ENCODE measurements at places on chromosomes 12 and 14.

DNA sequence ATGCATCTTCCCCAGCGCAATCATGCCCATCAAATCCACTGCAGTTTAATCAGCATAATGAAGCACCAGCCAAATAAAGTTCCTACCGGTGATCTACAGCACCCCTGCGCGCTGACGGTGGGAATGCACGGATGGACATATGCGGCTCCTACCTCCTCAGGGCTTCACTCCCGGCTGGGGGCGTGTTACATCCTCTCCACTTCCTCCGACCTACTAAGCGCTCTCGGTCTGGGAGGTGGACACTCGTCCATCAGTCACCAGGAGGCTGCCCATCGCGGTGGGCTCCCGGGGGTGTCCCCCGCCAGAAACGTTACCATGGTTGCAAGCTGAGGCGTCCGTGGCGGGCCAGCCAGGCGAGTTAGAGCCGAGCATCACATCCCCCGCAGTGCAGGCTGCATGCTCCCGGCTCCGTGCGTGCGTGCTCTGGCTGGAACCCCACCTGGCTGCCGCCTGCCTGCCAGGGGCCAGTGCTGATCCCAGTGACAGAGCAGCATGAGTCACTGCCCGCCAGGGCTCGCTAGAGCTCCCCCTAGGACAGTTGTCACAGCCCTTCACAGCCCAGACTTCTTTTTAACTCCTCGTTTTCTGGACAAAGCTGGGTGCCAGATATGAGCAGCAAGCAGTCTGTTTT lies 73.0 kb downstream of the CIT start:
- DNase-seq: no peak

DNA sequence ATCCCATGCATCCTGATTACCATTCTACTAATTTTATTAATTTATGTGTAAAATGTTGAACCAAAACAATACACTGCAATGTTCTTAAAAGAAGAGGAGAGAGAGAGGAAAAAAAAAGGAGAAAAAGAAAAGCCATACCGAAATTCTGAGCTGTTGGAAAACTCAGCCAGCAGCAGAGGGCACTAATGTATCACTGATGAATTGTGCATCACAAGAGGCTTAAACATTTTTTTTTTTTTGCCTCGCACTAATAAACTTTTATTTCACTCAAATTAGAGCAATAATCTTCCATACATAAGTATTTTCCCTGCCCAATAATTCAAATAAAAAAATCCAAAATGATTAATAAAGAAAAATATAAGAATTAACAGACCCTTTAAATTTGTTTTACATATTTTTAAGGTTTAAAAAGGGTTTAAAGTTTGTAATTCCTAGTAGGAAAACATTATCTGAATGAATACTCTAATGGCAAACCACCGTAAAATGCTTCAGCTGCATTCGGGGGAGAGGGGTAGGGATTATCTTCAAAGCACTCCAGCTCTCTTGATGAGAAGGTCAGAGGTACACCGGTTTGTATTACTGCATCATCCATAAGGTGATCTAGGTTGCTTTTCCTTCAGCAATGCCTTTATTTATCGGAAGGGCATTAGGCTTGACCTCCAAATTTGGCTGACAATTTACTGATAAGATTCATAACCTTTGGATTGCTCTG lies 41.9 kb downstream of the ATP23 start:
- no peak for DNase-seq

GRCh38 chr12:1870086-1870485 lies 48.4 kb downstream of the CACNA2D4 start:
- DNase-seq: no peak

- DNase-seq: no peak
These were observed 921.3 kb downstream of the NRXN3 start for GRCh38 chr14:79091381-79091963.

DNA sequence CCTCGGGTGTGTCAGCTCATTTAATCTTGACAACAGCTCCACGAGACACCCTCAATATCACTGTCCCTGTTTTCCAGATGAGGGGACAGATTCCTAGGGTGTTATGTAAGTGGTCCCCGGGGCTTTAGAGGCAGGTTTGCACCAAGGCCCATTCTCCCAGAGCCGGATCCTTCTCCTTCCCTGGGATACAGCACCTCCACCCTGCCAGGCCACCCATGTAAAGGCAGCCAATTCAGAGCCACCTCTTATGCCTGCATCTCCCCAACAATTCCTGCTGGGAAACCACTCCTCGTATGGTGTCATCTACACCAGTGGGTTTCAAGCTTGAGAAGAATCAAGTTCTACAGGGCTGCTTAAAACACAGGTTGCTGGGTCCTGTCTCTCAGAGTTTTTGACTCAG lies 4.1 kb upstream of the CYP46A1 start:
- DNase-seq: no peak

GRCh38 chr12:24814379-24815113 lies 134.4 kb downstream of the BCAT1 start:
- DNase-seq: no peak

DNA sequence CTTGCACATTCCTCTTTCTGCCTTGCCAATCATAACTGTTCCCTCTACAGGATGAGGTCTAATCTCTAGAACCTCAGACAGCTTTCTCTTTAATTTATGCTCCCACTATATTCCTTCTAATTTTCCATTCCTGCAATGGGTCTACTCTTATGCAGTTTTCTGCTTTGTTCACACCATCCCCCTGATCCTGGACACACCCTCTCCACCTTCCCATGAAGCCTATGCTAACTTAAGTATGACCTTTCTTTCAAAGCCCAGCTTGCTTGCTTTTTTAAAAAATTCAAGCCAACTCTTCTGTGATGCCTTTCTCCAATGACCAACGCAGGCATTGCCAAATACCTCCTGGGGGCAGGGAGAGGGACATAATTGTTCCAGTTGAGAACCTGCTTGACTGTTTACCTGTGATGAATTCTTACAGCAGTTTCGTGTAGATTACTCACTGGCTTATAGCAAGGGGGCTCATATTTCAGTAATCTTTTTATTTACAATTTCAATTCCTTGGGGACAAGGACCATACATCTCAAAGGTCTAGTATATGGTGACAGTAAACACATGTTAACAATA lies 7.8 kb downstream of the SLC38A1 start:
- DNase-seq: no peak

DNA sequence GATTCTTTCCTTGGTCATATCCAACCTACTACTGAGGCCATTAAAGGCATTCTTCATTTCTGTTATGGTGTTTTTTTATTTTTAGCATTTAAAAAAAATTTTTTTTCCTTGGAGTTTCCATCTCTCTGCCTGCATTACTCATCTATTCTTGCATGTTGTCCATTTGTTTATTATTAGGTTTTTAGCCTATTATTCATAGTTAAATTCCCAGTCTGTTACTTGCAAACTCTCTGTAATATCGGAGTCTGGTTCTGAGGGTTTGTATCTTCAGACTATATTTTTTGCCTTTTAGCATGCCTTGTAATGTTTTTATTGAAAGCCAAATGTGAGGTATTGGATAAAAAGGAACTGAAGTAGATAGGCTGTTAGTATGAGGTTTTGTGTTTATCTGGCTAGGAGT lies 284.3 kb downstream of the FUT8 start:
- no peak for DNase-seq

DNA sequence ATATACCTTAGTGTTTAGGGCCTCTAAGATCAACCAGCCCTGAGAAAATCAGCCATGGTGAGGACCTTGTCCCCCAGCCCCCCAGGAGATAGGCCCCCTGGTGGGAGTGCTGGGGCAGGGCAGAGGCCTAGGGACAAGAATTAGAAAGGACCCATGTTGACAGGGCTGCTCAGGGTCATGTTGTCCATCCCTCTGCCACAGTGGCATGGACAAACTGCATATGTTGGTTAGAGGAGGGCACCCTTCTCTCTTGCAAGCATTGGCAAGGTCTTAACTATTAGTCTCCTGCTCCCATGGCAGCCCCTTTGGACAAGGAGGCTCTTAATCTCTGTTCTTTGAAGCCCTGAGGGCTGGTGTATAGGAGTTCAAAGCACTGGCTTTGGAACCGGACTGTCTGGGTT lies 755 bp upstream of the PTPN6 start:
- DNase-seq: peak; percentile 62

DNA sequence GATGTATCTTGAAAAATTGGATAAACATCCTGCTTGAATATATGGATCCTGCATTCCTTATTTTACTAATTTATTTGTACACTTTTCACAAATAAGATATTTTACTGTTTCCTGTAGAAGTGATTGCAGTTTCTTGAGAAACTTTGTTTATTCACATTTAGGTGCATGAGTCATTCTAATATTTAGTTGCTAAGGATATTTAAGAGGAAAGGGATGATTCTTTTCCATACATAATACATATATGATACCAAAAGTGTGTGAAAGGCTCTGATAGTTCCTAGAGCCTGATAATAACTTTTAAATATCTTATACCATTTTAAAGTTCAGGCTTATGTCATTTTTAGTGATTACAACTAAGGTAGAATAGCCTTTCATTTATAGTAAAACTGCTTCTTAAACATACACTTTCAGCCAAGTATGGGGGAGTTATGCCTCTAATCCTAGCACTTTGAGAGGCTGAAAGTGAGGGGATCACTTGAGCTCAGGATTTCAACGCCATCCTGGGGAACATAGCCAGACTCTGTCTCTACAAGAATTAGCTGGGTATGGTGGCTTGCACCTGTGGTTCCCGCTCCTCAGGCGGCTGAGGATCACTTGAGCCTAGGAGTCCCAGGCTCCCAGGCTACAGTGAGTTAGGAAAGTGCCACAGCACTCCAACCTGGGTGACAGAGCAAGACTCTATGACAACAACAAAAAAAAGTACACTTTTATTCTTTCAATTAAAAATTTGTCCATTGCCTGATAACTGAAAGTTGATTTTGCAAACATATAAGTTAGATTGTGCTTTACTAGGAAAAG lies 262.6 kb upstream of the LRIG3 start:
- DNase-seq: no peak

DNA sequence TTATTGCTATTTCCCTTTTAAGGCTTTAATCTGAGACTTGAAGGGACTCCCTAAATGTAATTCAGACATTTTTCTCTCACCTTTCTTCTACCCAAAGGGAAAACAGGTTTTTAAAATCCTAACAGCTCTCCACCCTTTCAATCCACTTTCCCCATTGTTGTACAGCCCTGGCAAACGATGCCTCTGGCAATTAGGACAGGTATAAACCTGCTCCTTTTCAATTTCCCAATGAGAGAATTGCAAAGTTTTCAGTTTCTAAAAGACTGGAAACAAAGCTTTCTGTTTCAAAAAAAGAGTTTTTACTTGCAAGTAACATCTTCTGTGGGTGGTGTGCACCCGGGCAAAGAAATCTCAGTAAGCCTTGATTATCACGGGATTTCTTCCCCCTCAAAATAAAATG lies 131.2 kb downstream of the HMGA2 start:
- no peak for DNase-seq

GRCh38 chr14:94575730-94576585 lies 5.3 kb upstream of the SERPINA5 start:
- no peak for DNase-seq

DNA sequence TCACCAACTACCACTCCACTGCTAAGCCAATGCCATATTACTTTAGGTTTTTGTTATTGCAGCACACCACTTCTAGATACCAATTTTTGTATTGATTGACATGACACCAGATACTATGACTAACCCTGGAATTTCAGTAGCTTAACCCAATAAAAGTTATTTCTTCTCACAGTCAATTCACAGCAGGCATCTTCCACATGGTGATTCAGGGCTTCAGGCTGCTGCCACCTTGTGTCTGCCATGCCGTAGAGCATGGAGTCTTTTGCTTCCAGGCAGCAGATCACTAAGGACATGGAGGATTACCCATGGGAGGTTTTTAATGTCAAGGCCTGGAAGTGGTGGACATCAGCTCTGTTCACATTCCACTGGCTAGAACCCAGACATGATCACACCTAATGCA lies 56.4 kb upstream of the LTA4H start:
- DNase-seq: no peak

GRCh38 chr12:177336-177979 lies 36.5 kb downstream of the SLC6A12 start:
- no peak for DNase-seq

GRCh38 chr12:99137124-99137855 lies 492.2 kb downstream of the APAF1 start:
- no peak for DNase-seq

Measured in CD4-positive, alpha-beta T cell treated with Interferon alpha-2 for 1 hour (primary cell).